ENCODE measurements at places on chromosomes 1 and 21. TPM values are rescaled to one million over a fixed set of nuclear protein-coding genes. Genes with fewer than 3 reads are reported as not detected.

DNA sequence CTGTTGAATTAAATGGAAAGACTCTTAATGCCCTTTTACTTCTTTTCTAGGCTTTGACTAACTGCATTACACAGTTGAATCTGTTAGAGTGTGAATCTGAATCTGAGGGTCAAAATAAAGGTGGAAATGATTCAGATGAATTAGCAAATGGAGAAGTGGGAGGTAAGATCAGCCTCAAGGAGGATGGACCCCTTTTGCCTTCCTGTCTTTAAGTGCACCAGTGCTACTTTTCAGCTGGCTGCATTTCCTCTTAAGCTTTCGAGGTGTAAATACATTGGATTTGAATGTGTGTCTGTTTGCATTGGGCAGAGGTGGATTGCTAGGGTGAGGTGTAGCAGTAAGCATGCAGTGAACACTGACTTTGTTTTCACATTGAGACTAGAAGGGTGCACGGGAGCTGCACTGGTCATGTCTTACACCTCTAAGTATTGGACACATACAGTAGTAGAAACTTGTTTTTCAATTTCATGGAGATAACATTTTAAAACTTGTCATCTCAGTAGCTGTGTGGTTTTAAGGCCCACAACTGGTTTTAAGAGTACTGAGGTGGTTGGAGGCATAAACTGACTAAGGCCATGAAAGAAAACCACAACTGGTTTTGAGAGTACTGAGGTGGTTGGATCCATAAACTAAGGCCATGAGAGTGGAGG is 35.4 kb downstream of the MIA3 start:
- no peak for DNase-seq

DNA sequence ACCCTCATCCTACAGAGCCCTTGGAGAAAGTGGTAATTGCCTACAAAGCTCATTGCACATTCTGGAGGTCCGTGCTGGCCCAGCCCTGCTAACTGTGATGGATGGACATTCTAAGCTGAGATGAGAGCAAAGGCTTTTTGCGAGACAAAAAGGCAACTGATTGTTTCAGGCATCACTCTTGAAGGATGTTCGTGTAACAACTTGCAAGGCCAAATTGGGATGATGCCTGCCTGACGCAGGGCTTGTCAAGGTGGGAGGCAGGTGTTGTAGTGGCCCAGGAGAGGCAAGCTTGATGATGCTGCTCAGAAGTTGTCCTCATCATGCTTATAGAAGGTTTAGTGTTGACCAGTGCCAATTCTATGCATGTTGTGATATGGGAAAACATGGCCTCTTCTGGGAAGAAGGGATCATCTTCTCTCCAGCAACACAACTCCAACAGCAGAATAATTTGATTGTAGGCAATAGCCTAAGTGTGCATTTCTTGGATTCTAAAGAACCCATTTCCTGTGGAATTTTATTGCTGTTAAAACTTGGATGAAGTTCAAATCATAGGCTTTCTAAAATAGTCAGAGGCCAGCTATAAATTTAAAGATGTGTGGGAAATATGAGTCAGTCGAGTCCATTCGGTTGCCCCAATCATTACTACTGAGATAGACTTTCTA is 102.5 kb upstream of the COA6 start:
- DNase-seq = no peak

GRCh38 chr1:31936981-31937299 is 1.2 kb downstream of the PTP4A2 start:
- no peak for DNase-seq

PTPN7 gene
- total RNA-seq = not detected

GRCh38 chr1:119582801-119583200 is 65.3 kb downstream of the ZNF697 start:
- peak; percentile 72 for DNase-seq

REN gene
- total RNA-seq = 4.3 TPM

DNA sequence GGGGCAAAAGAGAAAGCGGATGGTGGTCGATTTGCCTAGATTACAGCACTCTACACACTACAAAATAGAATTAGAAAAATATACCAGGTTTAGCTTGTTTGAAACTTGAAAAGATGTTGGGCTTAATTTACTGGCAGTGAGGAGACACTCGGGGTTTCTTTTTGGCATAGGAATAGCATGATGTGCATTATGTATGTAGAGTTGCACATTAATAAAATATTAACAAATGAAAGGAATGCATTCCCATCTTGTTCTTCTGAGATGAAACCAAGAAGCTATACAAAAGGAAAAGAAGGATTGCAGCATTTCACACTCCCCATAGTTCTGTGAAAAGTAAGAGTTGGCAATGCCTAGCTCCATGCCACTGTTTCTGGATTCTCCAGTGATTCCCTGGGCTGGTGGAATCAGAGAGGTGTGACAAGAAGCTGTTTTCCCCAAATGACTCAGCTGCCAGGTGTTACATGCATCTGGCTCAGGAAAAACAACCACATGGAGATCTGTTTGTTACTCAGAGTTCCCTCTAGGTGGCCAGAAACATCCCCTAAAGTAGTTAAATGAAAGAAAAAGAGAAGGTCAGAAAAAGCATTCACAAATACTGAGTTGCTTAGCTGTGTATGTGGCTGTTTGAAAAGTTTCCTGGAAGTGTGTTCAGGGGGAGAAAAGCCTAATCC is 115.6 kb downstream of the UCK2 start:
- DNase-seq = peak; percentile 9

MANEAL gene
- total RNA-seq = 0.97 TPM

LCE2B gene
- total RNA-seq = not detected

DNA sequence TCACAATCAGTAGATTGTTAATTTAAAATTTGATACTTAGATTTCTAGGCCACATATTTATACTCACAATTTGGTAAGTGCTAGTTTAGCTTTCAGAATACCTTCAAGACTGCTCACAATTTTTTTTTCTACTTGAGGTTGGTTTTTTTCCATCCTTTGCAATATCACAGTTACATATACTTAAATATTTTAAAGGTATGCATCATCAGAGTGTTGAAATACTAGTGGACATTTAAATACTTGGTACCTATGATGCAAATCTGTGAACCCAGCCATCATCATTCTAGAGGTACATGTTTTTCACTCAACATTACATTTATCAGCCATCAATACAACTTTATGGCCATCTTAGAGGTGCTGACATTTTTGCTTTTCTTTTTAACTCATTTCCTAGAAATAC is 6.2 kb upstream of the LRRC40 start:
- peak; percentile 10 for DNase-seq

- no peak for DNase-seq
Observed at GRCh38 chr1:94358630-94359599, 59.3 kb upstream of the ABCD3 start.

GRCh38 chr1:207829576-207829975 is 77.7 kb downstream of the CD46 start:
- DNase-seq = no peak

POMGNT1 gene
- 52.8 TPM for total RNA-seq

GRCh38 chr1:113811156-113811887 is 954 bp downstream of the RSBN1 start:
- peak; percentile 35 for DNase-seq

- peak; percentile 13 for DNase-seq
Observed at GRCh38 chr1:32716312-32717148, 14.0 kb upstream of the SYNC start.

FOXO6 gene
- not detected for total RNA-seq

VANGL2 gene
- not detected for total RNA-seq

VAV3 gene
- 0.43 TPM for total RNA-seq

DNA sequence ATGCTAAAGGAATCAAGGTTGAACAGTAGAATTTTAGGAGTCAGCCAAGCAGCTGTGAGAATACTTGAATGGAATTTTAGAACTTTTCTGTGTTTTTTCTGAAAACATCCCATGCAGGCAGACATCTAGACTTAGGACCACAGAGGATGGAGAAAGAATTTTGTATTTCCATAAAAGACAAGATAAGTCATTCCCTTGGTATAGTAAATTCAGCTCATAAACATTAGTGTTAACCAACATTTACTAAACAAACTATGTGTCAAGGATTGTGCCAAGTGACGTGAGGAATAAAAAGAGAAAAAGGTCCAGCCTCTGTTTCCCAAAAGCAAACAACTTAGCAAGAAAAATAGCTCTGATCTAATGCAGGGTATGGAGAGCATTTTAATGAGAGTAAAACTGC is 210.2 kb upstream of the NR5A2 start:
- DNase-seq = no peak

GRCh38 chr1:172143384-172144055 is 277.0 kb upstream of the C1orf105 start:
- peak; percentile 78 for DNase-seq

SHE gene
- not detected for total RNA-seq

GOLT1A gene
- total RNA-seq = not detected

DNA sequence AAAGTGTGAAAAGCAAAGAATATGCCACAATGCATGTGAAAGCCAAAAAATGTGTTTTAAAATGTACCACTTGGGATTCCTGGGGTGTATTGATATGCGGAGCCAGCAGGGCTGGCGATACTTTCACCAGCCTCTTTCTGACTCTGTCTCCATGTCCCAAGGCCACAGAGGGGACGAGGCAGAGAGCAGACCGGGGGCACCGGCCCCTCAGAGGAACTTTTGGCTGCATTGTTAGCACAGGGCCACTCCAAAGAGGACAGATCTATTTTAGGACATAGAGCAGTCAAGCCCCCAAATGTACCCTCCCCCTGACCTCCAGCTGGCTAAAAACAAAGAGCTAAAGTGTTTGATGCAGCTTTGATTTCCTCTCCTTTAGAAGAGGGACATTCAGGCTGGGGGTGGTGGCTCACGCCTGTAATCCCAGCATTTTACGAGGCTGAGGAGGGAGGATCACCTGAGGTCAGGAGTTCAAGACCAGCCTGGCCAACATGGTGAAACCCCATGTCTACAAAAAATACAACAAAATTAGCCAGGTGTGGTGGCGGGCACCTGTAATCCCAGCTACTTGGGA is 25.6 kb upstream of the ZNF436 start:
- DNase-seq = no peak

TRAF3IP3 gene
- total RNA-seq = not detected

MINDY1 gene
- total RNA-seq = 11.0 TPM

ADAMTS5 gene
- 12.6 TPM for total RNA-seq

FCRLB gene
- 2.9 TPM for total RNA-seq

- no peak for DNase-seq
Observed at GRCh38 chr1:241560146-241560848, 28.1 kb downstream of the KMO start.

ACTL8 gene
- not detected for total RNA-seq

DNA sequence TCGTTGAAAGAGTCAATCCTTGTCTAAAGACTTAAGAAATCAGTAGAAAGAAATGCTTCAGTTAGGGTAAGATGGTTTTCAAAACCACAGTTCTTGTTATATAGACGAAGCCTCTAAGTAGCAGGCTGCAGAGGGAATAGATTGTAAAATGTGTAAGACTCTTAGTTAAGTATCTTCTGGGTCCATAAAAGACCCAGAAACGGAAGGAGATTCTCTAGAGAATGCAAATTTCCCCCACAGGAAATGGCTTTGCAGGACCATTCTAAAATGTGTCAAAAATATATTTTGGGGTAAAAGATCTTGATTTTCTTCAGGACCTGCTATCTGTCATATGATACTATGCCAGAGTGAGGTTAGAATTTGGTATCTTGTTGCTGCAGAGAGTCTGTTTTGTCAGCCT is 13.4 kb downstream of the OR2T1 start:
- no peak for DNase-seq

DNA sequence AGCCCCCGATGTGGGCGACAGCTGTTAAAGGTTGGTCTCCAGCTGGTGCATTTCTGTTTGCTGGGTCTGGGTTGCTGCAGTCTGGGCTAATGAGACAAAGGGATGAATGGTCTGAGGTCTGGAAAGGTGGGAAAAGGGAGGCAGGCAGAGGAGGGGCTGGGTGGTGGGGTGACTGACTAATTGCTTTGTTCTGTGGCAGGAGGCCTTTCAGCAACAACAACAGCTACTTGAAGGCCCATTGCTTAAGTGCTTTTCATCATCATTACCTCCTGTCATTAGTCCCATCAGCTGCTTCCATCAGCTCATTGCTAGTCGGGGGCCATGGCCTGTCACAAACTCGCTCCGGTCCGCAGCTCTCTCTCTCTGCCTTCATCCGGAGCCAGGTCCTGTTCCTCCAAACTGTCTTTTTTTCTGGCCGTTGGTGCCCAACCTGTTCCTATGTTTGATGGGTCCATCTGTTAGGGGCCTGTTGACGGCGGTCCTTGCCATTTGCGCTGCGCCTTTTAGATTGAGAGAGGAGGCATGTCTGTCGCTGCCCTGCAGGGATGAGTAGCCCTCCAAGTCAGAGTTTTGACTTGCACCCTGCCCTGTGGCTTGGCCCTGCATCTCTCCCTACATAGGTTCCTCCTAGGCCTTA is 105.6 kb upstream of the PLXNA2 start:
- DNase-seq = no peak

- DNase-seq = no peak
Observed at GRCh38 chr1:226958300-226958699, 18.2 kb downstream of the COQ8A start.
